WERI-Rb-1 (cell line): ENCODE measurements at places on chromosomes 1 and 21.

DNA sequence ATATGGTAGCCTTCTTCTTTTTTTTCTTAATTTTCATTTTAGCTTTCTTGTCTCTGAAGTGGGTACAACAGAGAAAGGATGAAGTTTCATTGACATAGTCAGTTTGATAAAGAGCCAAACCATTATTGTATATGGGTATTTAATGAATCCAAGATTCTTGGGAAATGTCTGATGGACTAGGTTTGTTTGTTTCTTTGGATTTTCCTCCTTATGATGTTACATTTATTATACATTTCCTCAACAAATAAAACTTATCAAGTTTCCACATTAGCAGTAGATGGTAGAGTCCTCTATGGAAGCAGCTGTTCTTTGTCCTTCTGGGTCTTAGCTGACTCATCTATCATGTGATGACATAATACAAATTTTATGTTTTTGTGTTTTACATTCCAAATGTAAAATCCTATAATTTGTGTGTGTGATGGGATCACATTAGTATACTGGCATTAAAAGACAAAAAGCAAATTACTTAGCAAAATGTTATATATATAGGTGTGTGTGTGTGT is 6.0 kb downstream of the COL24A1 start:
- DNase-seq: no peak

DNA sequence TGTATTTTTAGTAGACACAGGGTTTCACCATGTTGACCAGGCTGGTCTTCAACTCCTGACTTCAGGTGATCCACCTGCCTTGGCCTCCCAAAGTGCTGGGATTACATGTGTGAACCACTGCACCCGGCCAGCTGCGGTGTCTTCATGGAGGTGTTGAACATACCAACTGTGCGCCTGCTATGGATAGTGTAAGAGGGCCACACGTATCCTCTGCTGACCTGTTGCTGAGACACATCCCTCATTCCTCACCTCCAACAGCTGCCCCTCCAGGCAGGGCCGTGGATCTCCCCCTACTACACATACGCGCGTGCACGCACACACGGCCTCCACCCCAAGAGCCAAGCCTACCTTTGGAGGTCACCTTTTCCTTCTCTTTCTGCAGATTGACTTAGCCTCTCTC is 48.0 kb upstream of the PARP1 start:
- DNase-seq: no peak

DNA sequence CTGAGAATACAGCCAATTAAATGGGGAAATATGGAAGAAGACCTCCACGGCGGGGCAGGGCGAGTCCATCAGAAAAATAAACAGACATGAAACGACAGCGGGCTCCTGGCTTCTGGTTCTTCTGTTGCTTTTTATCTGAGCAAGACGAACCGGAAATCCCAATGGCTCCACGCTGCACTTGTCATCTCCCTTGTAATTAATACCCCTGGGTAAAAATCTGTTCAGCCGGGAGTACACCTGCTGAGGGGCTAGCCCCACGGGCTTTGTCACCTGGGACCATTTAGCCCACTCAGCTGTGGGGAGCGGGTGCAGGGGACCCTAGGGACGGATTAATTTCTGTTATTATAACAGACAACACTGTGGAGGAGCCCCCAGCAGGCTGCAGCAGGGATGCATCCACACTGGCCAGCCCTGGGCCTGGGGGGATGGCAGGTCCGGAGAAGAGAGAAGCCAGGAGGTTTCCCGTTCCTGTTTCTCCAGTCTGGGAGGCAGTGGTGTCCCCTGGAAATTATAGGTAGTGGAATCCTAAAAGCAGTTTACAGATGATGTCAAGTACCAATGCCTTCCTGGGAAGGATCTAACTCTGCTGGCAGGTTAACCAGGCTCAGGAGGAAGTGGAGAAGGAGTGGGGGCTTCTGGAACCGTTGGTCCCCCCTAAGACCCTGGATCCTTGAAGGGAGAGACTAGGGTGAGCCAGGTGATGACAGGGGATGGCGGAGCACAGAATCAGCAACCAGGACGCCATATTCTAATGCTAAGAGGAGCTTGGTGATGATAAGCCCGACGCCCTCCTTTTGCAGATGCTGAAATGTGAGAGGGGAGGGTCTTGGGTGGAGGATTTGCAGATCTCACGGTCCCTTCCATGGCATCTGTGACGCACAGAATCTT is 566.1 kb downstream of the PTPRU start:
- no peak for DNase-seq

DNA sequence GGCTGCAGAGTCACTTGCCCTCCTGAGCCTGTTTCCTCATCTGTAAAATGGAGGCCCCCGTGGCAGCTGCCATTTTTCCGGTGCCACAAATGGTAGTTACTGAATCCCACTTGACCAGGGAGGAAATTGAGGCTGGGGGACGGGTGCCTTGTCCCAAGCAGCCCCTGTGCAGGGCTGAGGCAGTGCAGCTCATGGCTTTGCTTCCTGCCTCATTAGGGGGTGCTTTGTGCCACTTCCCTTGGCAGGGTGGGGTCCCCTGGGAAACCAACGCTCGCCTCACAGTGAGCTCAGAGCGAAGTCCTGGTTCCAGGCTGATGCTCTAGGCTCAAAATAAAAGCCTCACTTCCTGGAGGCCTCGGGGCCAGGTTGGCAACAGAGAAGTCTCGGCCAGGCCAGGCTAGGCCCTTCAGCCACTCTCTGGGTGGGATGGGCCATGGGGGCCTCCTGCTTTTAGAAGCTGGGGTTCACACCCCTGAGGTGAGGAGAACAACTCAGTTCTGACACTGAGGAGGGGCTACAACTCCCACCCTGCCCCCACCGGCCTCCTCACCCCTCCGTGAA is 6.8 kb downstream of the LAPTM5 start:
- no peak for DNase-seq
